Esophagus squamous epithelium (tissue), 5 donors: ENCODE measurements at places on chromosomes 11 and 22. TPM values are rescaled to one million over a fixed set of nuclear protein-coding genes. Genes with fewer than 3 reads are reported as not detected.

The ANGPTL5 gene
- not detected for total RNA-seq

DNA sequence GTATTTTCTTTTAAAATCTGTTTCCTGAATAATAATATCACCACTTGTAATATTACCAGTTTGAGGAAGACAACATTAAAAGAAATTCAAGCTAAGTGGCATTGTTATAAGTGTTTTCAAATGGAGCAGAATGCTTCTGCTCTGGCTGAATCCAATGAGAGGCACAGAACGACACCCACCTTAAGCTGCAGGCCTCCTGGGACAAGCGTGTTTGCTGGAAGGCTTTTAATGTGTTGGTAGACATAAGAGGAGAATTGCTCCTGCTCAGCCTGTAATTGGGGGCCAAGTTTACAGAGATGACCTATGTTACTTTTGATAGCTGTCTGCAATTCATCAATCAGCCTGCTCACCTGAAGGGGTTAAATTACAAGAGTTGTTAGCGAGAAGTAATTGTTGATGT, 242.2 kb downstream of the DCDC1 start:
- no peak for DNase-seq

- no peak for DNase-seq
Observed at GRCh38 chr11:64796757-64797541, 6.1 kb downstream of the MAP4K2 start.

- DNase-seq = no peak
Observed at GRCh38 chr11:67472882-67473281, 3.8 kb upstream of the TMEM134 start.

- DNase-seq = no peak
Observed at GRCh38 chr11:32171445-32171844, 80.6 kb downstream of the RCN1 start.

DNA sequence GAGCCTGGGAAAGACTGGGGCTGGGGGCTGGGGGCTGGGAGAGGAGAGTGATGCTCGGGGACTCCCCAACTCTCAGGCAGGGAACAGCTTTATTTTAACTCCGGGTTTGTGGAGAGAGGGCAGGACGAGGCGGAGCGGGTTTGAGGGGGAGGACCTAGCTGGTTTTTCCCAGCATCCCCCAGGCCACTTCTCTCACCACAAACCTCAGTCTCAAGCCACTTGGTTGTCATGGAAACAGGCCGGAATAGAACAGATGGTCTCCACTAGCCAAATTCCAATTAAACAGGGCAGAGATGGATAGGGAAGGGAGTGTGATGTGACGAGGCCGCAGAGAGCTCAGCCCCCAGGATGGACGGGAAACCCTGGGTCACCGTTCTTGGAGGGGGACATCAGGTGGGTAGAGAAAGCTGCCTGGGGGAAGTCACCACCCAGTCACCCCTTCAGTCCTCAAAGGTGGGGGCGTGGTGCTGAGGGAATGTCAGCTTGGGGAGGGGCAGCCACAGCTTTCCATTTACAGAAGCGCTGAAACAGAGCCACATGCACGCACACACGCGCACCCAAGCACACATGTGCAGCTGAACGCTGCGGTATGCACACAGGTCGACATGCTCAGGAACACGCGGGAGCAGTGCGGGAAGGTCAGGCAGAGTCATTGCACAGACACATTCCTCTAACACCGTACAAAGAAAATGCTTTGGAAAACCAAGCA, 19.2 kb downstream of the NECTIN1 start:
- no peak for DNase-seq

DNA sequence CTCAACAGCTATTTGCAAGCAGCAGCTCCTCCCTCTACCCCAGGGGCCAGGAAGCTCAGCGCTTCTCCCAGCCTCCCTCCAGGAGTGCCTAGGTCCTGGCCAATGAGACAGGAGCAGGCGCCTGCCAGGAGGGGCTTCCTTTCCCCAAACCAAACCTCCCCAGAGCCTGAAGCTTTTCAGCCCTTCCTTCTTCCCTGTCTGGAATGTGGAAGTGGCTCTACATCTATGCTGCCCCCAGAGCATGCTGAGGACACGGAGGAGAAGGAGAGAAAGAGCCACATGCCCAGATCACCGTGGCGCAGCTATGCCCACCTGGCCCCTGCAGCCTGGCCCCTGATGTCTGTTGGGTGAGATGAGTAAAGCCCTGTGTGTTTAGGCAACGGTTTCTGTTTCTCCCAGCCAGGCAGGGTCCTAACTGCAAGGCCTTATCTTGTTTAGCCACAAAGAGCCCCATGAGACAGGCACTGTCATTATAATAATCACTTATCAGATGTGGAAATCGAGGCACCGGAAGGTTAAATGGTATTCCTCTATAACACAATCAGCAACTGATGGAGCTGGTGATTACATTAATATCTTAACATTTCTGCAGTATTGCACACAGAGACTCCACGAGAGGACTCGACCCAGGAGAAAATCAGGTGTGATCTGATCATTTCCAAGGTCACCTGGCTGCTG, 315.8 kb downstream of the CTTN start:
- no peak for DNase-seq

The OR51B5 gene
- total RNA-seq = not detected

The CATSPERZ gene
- not detected for total RNA-seq

The UBQLN3 gene
- not detected for total RNA-seq

DNA sequence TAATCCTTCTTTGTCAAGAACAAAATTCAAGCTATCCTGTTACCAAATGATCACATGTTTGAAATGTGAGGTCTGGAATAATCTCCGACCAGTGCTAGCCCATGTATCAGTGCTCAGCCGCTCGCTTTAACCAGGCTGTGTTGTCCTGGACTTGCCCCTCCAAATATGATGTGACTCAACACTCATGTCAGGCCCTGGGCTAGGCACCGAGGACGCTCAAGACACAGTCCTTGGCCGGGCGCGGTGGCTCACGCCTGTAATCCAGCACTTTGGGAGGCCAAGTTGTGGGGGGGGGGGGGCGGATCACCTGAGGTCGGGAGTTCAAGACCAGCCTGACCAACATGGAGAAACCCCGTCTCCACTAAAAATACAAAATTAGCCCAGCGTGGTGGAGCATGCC, 54.1 kb upstream of the WNT7B start:
- no peak for DNase-seq

DNA sequence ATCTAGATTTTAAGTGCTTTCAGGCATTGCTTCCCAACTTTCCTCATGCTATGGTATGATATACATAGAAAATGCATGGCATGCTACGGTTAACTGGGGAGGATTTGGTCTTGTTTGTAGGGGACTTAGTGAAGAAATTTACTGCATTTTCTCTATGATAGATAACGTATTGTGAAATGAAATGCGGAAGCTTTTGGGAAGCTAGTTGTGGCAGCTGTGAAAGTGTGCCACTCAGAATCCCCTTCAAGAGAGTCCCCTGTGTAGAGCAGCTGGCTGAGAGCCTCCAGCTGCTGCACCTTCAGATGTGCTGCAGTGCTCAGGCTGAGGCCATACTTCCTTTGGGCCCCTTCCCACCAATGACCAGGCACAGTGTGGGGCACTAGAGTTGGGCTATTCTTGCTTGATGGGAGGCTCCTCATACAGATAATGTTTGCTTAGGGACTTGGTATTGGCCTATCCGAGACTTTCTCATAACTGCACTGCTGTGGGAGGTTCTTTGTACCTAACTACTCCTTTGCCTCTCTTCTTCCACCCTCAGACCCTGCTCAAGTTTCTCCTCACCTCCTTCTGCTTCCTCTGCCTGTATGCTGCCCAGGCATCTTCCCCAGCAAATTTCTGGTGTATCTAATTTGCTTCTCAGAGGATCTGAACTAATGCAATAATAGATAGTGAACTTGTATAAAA, 67.3 kb downstream of the HIPK3 start:
- DNase-seq = no peak

DNA sequence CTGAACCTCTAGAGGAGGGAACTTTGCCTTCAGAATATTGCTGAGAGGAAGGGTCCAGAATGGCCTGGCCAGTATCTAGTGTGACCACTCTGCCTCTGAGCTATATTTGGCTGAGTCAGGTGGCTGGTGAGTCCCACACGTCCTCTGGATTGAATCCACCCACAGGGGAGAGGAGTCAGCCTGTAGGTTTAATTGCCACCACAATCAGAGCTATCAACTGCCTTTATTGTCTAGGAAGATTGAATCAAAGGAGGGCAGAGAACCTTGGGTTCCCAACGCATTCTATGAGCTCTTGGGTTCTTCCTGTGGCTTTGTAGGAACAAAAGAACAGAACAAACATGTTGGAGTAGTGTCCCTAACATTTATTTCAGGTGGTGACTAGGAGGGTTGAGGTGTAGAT, 67.7 kb downstream of the ST3GAL4 start:
- no peak for DNase-seq

DNA sequence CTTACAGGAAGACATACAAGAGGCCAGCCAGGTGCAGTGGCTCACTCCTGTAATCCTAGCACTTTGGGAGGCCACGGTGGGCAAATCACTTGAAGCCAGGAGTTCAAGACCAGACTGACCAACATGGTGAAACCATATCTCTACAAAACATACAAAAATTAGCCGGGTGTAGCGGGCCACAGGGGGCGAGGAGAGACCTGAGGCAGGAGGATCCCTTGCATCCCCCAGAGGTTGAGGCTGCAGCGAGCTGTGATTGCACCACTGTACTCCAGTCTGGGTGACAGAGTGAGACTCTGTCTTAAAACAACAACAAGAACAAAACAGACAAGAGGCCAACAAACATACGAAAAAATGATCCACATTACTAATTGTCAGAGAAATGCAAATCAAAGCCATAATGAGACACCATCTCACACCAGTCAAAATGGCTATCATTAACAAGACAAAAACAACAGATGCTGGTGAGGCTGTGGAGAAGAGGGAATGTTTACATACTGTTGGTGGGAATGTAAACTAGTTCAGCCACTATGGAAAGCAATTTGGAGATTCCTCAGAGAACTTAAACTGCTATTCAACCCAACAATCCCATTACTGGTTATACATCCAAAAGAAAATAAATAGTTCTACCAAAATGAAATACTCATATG, 498.8 kb upstream of the ARHGAP42 start:
- DNase-seq = no peak

The CADM1 gene
- 11.1 TPM for total RNA-seq

The CDON gene
- total RNA-seq = 4.3 TPM

The IGSF9B gene
- 4.8 TPM for total RNA-seq

The MIF gene
- 410 TPM for total RNA-seq

DNA sequence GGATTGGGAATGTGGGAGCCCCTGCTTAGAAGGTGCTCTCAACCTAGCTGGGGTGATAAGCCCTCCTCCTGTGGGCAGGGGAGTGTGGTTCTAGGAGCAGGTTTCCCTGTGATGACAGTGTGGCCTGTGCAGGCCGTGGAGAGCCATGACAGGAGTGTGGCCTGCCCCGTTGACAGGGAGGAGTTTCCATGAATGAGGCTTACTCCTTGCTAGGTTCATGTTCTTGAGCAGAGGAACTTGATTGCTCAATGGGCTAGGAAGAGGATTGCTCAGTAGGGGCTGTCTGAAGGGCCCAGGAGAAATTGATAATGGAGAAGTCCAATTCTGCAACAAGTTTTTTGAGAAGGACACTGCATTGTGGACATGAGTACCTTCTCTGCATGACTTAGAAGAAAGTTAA, 92.0 kb downstream of the PPP6R3 start:
- DNase-seq = no peak

DNA sequence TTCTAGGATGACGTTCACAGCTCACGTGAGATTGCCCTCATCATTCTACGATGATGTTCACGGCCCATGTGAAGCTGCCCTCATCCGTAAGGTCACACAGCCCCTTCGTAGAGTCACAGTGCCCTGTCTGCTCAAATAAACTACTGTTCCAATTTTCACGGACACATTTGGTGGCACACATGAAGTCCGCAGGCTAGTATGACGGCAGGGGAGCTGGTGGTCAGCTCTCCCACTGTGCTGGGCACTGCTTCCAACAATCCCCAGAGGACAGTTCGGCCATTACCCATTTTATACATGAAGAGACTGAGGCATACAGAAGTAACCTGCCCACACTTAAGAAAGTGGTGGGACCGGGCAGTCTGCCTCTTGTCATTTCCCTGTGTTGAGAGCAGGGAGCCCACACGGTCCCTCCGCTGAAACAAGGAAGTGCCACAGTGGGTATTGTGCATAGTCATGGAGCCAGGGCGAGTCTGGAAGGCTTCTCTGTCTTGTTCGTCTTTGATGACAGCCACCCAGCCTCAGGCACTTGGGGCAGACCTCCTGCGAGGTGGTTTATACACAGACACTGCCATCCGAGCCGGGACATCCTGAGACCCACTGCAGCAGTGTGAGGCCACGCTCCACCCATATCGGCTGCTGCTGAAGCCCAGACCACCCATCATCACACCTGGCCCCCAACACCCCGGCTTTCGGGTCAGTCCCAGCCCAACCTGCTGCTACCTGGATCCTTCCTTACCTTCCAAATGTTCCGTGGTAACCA, 114.3 kb downstream of the PHF21B start:
- DNase-seq = no peak

The SCARF2 gene
- total RNA-seq = 3.0 TPM

DNA sequence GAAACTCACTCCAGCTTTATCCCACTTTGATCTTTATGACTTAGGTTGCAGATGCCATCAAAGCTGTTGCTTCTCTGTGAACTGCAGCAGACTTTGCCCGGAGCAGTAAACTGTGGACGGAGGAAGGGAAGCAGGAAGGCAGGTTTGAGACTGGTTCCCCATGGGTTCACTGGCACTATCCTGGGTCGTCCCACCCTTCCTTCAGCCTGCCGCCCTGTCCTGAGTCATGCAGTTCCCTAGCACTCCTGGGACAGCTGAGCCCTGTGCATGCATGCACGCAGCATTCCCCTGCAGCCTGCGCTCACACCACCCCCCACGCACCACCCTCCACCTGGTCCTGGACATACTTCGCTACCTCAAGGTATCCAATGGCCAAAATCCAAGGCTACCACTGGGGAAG, 23.5 kb upstream of the P2RY2 start:
- no peak for DNase-seq

GRCh38 chr11:108501396-108501795, 3.2 kb upstream of the POGLUT3 start:
- no peak for DNase-seq
